Cardiac muscle cell (in vitro differentiated cells and primary cell): ENCODE measurements at places on chromosomes 1 and 21. TPM values are rescaled to one million over a fixed set of nuclear protein-coding genes. Genes with fewer than 3 reads are reported as not detected.

- DNase-seq: peak; percentile 76
Observed at GRCh38 chr1:32758795-32759430, 56.3 kb upstream of the SYNC start.

GRCh38 chr1:227918736-227919135 is 29.0 kb downstream of the WNT9A start:
- no peak for DNase-seq

GRCh38 chr1:155052439-155053395 is 1.6 kb downstream of the ADAM15 start:
- no peak for DNase-seq

GRCh38 chr1:177710696-177711620 is 258.9 kb downstream of the SEC16B start:
- no peak for DNase-seq

DNA sequence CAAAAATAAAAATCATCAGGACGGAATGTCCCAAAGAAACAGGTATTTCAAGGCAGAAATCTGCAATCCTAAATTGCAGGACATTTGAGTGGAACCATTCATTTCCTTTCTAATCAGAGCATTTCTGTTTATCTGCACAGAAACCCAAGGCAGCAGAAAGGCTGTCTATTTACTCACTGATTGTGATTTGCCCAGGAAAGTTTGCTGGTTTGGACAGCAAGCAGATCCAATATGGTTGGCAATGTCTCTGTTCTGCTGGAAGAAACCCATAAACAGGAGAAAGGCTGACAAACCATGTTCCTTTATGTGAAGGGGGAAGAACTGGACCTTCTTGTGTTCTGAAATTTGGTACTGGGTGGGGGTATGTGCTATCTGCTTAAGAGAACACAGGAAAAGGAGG is 120.1 kb downstream of the CLIC6 start:
- no peak for DNase-seq

GRCh38 chr1:177780096-177780700 is 189.7 kb downstream of the SEC16B start:
- peak; percentile 64 for DNase-seq

MAP1LC3C gene
- total RNA-seq: 0.11 and 0.18 TPM in 2 replicates

GRCh38 chr1:153934746-153935145 is 11.8 kb downstream of the DENND4B start:
- DNase-seq: no peak

DNA sequence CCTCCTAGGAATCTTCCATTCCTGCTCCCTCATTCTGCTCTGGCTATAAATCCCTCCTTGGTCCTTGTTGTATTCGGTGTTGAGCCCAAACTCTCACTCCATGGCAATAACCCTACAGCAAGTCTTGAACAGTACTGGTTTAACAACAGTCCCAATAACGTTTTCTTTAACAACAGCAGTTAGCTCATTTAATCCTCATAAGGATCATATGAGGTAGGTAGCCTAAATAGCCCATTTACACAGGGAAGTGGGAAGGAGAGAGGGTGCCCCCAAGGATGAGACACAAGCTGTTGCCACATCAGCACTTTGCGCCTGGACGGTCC is 444 bp upstream of the AGTRAP start:
- no peak for DNase-seq

P3R3URF gene
- total RNA-seq: not detected in 2 replicates

DNA sequence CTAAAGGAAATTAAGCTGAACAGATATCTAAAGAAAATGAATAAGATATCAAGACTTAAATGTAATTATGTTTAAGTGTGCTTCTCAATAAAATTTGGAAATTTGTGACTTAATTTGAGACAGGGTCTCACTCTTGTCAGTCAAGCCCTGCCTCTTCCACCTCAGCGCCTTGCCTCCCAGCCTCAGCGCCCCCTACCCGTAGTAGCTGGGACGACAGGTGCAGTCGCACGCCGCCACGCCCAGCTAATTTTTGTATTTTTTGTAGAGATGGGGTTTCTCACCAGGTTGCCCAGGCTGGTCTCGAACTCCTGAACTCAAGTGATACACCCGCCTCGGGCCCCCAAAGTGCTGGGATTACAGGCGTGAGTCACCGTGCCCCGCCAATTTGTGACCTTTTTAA is 117.0 kb downstream of the CLEC20A start:
- no peak for DNase-seq

F13B gene
- total RNA-seq: not detected in 2 replicates

OR2L5 gene
- 0.18 TPM in 1 of 2 replicates, not detected in the other for total RNA-seq

PGLYRP4 gene
- not detected in 2 replicates for total RNA-seq

DNA sequence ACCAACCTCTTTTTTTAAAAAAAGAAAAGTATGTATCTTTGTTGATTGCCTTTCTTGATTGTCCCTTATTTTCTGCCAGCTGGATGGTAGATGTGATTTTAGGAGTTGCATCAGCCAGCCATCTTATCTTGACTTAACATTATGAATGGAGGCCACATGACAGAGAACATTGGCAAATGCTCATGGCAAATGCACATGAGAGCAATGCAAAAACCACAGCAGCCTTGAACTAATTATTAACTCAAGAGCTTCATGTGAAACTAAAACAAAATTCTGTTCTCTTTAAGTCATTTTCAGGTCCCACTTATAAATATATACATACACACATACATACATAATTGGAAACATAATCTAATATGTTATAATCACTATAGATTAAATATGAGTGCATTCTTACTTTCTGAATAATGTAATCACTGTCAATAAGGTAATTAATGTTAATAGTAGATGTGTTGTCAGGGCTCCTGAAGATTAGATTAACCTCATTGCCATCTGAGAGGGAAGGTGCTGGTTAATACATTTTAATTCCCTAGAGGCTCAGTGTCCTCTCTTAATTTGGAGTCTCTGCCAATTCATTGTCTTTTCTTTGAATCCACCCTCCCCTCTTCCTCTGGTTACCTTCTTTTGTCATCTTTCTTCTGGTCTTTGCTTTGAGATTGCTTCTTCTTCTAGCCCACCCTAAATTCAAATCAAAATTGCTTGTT is 962.2 kb downstream of the ADGRL2 start:
- no peak for DNase-seq

- peak; percentile 34 for DNase-seq
Observed at GRCh38 chr1:101507547-101507971, 270.7 kb downstream of the S1PR1 start.

GRCh38 chr1:19198820-19199219 is 11.2 kb downstream of the UBR4 start:
- DNase-seq: no peak

GRCh38 chr1:17393230-17393629 is 21.2 kb downstream of the PADI6 start:
- no peak for DNase-seq

DNA sequence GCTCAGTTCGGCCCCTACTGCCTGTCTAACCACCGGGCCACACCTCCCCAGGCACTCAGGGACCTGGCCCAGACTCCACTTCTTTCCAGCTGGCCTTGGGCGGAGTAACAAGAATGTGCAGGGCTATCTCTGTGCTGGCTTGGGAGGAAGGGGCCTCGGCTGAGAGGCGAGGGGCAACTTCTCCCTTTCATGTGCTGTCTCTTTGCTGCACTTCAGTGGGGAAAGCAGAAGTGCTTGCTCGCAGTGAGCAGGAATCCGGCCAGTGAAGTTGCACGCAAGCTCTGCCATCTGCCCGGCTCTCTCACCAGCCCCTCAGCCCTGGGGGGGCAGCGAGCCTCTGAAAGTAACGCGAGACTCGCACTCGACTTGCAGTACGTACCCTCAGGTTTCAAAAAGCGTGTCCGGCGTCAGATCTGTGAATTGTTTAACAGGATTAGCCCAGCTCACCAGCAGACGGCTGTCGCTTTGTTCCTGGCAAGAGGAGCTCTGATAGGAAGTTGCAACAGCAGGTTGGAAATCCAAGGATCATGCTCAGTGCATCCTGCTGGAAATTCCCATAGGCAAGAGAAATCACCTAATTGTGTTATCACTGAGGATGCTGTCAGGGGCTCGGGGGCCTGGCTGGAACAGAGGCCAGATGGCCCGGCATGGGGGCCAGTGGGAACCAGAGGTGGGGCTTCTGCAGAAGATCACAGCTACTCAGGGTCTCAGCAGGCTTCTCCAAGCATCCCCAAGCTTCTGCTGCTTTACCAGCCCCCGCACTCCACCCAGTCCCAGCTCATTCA is 221.1 kb downstream of the NPHP4 start:
- DNase-seq: peak; percentile 3

DNALI1 gene
- 28.7 and 43.2 TPM in 2 replicates for total RNA-seq

DNA sequence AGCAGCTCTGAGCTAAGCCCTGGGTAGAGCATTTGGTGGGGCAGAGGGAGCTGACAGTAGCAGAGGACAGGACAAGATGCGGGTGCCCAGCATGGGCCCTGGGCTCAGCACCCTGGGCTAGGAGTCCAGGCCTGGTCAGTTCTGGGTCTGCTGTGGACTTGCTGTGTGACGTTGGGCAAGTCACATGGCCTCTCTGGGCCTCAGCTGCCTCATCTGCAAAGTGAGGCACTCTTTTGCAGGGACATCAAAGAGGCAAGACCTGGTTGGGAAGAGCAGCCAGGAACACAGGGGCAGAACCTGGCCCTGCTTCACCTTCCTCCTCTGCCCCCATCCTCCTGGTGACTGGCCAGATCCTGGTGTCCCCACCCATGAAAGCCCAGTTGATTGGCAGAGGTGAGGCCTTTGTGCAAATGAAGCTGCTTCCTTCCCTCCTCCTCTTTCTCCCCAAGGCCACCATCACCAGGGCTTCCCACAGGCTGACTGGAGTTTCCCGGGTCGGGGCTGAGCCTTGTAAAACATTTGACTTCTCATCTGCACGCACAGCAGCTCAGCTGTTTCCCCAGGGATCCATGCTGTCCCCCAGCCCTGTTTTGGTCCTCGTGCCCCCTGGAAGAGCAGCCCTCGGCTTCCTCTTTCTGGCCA is 350.5 kb downstream of the MATN1 start:
- DNase-seq: no peak

CD247 gene
- 0.56 and 0.80 TPM in 2 replicates for total RNA-seq
